Body of pancreas (tissue), 4 donors: ENCODE measurements at places on chromosomes 11 and 22.

- H3K4me3 ChIP-seq, result no peak overlapping the region
- H3K27ac ChIP-seq, result no peak overlapping the region
- peaks cover 7% of the 10 kb centered on the region for H3K4me1 ChIP-seq
- no peaks in the 10 kb centered on the region for H3K27me3 ChIP-seq
- DNase-seq, result no peak
Observed at GRCh38 chr22:17707526-17707925, 66.7 kb downstream of the BID start.

DNA sequence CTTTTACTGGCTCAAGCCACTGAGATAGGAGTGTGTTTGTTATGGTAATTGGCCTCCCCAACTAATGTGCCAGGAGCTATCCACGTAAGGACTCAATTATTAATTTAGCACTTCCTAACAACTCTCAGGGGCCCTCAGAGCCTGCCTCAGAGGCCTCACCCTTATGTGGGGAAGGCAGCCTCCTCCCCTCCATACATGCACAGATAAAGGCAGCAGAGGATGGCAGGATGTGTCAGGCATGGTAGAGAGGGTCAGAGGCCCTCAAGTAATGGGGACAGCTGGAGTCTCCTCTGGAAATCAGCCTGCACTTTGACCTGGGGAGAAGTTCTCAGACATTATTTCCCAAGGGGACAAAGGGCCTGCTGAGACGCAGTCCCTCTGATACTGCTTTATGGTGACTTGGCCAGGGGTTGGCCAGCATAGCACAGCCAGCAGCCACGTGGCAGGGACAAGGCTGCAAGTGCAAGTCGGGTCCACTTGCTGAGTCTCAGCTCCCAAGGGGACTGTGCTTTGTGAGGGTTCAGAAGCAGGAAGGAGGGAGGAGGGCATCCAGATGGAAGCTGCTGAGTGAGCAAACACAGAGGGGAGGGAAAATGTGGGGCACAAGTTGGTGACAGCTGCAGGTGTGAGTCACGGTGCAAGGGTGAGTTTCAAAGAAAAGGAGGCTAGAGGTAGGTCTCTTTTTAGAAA, 17.0 kb downstream of the MOGAT2 start:
- DNase-seq, result no peak
- H3K27ac ChIP-seq, result no peak overlapping the region
- H3K27me3 ChIP-seq, result no peaks in the 10 kb centered on the region
- no peaks in the 10 kb centered on the region for H3K36me3 ChIP-seq
- no peaks in the 10 kb centered on the region for H3K4me1 ChIP-seq
- H3K4me3 ChIP-seq, result no peak overlapping the region

DNA sequence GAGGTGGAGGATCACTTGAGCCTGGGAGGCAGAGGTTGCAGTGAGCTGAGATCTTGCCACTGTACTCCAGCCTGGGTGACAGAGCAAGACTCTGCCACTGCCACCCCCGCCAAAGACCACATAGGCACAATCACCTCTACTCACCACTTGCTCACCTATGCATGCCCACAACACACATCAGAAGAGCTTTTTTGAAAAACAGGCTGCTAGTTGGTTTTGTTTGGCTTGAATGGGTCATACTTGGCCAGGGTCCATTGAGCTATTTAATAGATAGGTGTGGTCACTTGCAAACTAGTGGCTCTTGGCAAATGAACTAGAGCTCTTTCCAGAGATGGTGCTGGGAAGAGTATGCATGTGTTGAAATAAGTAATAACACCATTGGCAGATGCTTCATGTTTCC, 80.1 kb downstream of the EMSY start:
- peaks cover 2% of the 10 kb centered on the region for H3K36me3 ChIP-seq
- H3K4me1 ChIP-seq, result peaks cover 35% of the 10 kb centered on the region
- no peak overlapping the region for H3K27ac ChIP-seq
- peak; percentile 64 for DNase-seq
- no peak overlapping the region for H3K4me3 ChIP-seq

DNA sequence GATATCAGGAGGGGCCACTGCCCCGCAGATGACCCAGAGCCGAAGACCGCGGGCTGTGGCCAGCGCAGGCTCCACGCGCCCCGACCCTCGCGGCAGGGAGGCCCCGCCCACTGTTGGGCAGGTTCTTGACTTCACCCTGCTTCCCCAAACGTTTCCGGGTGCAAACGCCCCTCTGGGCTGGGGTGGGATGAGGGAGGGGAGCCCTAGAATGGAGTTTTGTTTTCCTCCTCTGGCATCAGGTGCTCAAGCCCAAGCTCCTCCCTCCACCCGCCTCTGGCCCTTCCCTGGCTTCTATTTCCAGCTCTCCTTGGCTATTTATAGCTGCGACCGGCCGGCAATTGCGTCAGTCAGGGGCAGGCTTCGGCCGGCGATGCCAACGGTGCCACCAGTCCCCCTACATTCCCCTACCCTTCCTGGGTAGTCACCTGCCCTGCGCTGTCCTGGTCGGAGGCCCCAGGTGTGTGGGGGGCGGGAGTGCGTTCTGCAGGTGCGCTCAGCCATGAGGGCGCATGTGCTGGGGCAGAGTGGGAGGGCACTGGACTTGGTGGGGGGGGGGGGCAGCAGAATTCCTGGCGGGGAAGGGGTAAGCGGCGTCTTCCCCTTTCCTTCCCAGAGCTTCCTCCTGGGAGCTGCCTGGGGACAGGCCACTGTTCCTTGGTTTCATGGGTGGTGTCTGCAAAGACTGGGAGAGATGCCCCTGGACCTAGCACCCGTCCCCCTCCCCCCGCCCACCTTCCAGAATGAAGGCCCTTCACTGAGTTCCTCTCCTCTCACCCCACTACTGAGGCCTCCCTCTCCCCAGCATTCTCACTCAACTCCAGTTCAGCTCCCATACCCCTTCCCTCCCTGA, 23.6 kb downstream of the DUSP8 start:
- peak overlapping the region; percentile 75 for H3K27ac ChIP-seq
- peaks cover 32% of the 10 kb centered on the region for H3K4me1 ChIP-seq
- H3K27me3 ChIP-seq, result no peaks in the 10 kb centered on the region
- H3K36me3 ChIP-seq, result no peaks in the 10 kb centered on the region
- H3K4me3 ChIP-seq, result no peak overlapping the region
- peak; percentile 86 for DNase-seq

GRCh38 chr11:94544646-94545263, 1.0 kb downstream of the FUT4 start:
- H3K27ac ChIP-seq, result peak overlapping the region; percentile 98
- peak; percentile 20 for DNase-seq
- peak overlapping the region; percentile 65 for H3K4me3 ChIP-seq
- H3K36me3 ChIP-seq, result no peaks in the 10 kb centered on the region
- H3K4me1 ChIP-seq, result peaks cover 50% of the 10 kb centered on the region

GRCh38 chr22:37498289-37498909, 12.2 kb upstream of the MFNG start:
- no peaks in the 10 kb centered on the region for H3K27me3 ChIP-seq
- H3K4me3 ChIP-seq, result no peak overlapping the region

- H3K4me1 ChIP-seq, result peaks cover 13% of the 10 kb centered on the region
- H3K4me3 ChIP-seq, result no peak overlapping the region
- H3K27me3 ChIP-seq, result no peaks in the 10 kb centered on the region
- no peak for DNase-seq
Observed at GRCh38 chr11:75557666-75558494, 4.2 kb upstream of the SERPINH1 start.

- no peaks in the 10 kb centered on the region for H3K36me3 ChIP-seq
- no peak within 1 kb of the TSS for H3K27ac ChIP-seq
- peaks cover 5% of the 10 kb centered on the region for H3K27me3 ChIP-seq
- H3K4me1 ChIP-seq, result peaks cover 25% of the 10 kb centered on the region
Observed at GRCh38 chr11:69013009-69013951, at the start of gene MRGPRF. TSS of gene MRGPRF (minus strand) at chr11:69013246. CDS start at chr11:69009901, 3,345 bp downstream.

- no peak for DNase-seq
- H3K27ac ChIP-seq, result no peak overlapping the region
- H3K36me3 ChIP-seq, result no peaks in the 10 kb centered on the region
- H3K4me3 ChIP-seq, result no peak overlapping the region
- no peaks in the 10 kb centered on the region for H3K27me3 ChIP-seq
- H3K4me1 ChIP-seq, result no peaks in the 10 kb centered on the region
Observed at GRCh38 chr11:72150882-72151281, 15.4 kb downstream of the FOLR3 start.

GRCh38 chr22:43776081-43776670, 35.9 kb downstream of the EFCAB6 start:
- H3K27me3 ChIP-seq, result no peaks in the 10 kb centered on the region
- H3K27ac ChIP-seq, result no peak overlapping the region
- no peak overlapping the region for H3K4me3 ChIP-seq
- no peak for DNase-seq
- H3K4me1 ChIP-seq, result no peaks in the 10 kb centered on the region

DNA sequence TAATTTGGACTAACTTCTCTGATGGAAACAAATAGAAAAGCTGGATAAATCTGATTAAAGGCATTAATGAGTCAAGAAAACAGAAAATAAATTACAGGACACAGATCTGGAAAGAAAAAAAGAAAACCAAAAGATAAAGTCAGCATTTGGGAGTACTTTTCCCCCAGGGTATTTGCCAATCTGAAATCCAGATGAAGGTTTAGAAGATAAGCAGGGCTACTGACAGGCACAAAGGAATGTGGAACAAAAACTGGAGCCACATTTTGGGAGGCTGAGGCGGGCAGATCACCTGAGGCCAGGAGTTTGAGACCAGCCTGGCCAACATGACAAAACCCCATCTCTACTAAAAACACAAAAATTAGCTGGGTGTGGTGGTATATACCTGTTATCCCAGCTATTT, 57.2 kb downstream of the SBF2 start:
- no peak for DNase-seq
- H3K4me3 ChIP-seq, result no peak overlapping the region
- H3K27me3 ChIP-seq, result no peaks in the 10 kb centered on the region
- H3K36me3 ChIP-seq, result no peaks in the 10 kb centered on the region
- H3K27ac ChIP-seq, result no peak overlapping the region

GRCh38 chr11:131999084-131999483, 628.7 kb downstream of the NTM start:
- no peaks in the 10 kb centered on the region for H3K27me3 ChIP-seq
- H3K4me3 ChIP-seq, result no peak overlapping the region
- DNase-seq, result no peak
- H3K4me1 ChIP-seq, result no peaks in the 10 kb centered on the region

DNA sequence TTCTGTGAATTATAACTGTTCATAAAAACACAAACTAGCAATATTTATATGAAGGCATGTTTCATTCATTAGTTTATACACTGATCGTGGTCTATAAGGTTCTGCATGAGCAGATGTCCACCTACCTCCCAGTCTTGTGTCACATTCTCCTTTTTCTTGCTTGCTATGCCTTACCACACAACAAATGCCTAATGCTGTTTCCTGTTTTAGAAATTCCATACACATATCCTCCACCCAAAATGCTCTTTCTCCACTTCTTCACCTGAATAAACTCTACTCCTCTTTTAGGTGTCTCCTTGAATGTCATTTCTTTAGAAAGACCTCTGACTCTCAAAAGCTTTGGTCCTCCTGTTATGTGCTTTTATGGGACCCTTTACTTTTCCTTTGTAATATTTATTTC, 88.9 kb downstream of the BDNF start:
- no peak overlapping the region for H3K27ac ChIP-seq
- H3K4me1 ChIP-seq, result no peaks in the 10 kb centered on the region
- H3K4me3 ChIP-seq, result no peak overlapping the region

DNA sequence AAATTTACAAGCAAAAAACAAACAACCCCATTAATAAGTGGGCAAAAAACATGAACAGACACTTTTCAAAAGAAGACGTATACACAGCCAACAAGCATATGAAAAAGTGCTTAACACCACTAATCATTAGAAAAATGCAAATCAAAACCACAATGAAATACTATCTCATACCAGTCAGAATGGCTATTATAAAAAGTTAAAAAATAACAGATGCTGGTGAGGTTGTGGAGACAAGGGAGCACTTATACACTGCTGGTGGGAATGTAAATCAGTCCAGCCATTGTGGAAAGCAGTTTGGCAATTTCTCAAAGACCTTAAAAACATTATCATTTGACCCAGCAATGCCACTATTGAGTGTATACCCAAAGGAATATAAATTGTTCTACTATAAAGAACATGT, 72.3 kb downstream of the BBOX1 start:
- DNase-seq, result no peak
- no peak overlapping the region for H3K27ac ChIP-seq
- no peak overlapping the region for H3K4me3 ChIP-seq
- H3K4me1 ChIP-seq, result no peaks in the 10 kb centered on the region
- H3K36me3 ChIP-seq, result no peaks in the 10 kb centered on the region
- no peaks in the 10 kb centered on the region for H3K27me3 ChIP-seq

DNA sequence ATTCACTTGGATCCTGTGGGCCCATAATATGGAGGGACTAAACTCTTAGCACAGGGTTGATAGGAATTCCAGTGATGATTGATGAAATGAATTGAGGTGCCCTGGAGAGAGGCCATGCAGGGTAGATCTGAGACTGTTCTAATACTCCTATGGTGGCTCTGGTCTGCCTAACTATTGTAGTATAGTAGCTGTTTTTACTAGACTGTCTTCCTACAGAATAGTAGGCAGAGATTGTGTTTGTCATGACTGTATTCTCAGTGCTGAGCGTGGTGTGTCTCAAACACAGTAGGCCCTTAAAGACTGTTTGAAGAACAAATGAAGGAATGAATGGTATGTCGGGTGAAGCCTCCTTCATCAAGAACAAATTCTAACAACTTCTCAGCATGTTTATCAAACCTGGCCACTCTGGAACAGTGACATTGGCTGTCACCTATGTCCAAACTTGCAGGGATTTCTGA, 107.0 kb upstream of the SESN3 start:
- no peak for DNase-seq
- H3K4me3 ChIP-seq, result no peak overlapping the region
- H3K4me1 ChIP-seq, result peaks cover 19% of the 10 kb centered on the region
- H3K36me3 ChIP-seq, result no peaks in the 10 kb centered on the region
- no peaks in the 10 kb centered on the region for H3K27me3 ChIP-seq

- no peaks in the 10 kb centered on the region for H3K27me3 ChIP-seq
- no peak overlapping the region for H3K27ac ChIP-seq
- peaks cover 23% of the 10 kb centered on the region for H3K4me1 ChIP-seq
Observed at GRCh38 chr22:46613606-46614021, 6.6 kb upstream of the GRAMD4 start.

DNA sequence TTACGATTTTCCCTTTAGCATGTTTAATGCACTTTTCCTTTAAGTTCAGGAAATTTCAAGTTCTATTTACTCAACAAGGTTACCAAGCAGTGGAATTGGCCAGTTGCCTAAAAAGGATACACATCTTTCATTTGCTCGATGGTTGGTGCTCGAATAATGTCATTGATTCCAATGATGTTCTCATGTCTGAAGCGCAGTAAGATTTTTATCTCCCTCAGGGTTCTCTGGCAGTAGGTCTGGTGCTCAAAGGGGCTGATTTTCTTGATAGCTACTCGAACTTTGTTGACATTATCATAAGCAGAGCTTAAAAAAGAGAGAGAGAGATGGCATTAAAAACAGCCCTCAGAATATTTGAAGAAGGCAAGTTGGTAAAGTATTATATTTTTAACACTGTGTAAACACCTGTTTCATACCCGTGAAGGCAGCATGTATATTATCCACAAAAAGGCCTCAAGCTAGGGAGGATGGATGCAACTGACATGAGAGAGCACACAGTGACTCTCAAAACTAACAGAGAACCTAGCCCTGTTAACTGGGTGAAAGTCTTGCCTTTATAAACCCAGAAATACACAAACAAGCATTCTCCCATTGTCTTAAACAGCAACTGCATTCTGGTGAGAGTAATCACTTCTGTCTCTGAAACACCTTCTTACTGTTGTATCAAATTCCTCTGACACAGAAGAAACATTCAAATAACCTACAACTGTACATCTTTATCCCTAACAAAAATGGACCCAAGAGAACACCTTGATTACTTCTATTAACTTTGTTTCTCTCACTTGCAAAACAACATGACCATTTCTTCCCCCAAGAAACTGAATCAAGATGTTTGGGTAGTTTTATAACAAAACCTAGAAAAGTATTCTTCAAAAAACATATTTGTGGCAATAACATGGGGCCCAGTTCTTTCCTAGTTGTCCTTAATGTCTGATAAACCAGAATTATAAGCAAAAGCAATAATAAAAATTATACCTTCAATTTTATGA, 59.6 kb downstream of the MAPK1 start:
- no peak for DNase-seq
- no peaks in the 10 kb centered on the region for H3K27me3 ChIP-seq
- H3K36me3 ChIP-seq, result peaks cover 13% of the 10 kb centered on the region
- no peak overlapping the region for H3K4me3 ChIP-seq
- H3K4me1 ChIP-seq, result peaks cover 20% of the 10 kb centered on the region
- no peak overlapping the region for H3K27ac ChIP-seq
